Stimulated activated CD8-positive, alpha-beta memory T cell treated with anti-CD3 and anti-CD28 coated beads, Interleukin-2, amount 100 ng/mL, for 48 hours (primary cell): ENCODE measurements at places on chromosomes 13 and 19.

DNA sequence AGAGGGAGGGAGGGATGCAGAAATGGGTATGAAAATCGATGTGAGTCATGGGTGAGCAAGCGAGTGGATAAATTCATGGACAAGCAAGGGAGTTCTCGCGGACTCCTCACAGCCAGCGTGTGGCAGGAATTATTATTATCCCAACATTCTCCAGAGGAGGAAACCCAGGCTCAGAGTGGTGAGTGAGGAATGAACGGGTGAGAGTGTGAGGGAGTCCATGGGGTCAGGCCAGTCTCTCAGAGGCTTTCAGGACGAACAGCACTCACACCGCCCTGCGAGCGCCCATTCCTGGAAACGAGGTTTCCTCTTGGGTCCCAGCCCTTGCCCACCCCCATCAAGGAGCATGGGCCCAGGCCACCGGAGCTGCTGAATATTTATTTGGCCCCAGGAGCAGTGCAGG is 6.3 kb upstream of the DNAAF3 start:
- DNase-seq: no peak

DNA sequence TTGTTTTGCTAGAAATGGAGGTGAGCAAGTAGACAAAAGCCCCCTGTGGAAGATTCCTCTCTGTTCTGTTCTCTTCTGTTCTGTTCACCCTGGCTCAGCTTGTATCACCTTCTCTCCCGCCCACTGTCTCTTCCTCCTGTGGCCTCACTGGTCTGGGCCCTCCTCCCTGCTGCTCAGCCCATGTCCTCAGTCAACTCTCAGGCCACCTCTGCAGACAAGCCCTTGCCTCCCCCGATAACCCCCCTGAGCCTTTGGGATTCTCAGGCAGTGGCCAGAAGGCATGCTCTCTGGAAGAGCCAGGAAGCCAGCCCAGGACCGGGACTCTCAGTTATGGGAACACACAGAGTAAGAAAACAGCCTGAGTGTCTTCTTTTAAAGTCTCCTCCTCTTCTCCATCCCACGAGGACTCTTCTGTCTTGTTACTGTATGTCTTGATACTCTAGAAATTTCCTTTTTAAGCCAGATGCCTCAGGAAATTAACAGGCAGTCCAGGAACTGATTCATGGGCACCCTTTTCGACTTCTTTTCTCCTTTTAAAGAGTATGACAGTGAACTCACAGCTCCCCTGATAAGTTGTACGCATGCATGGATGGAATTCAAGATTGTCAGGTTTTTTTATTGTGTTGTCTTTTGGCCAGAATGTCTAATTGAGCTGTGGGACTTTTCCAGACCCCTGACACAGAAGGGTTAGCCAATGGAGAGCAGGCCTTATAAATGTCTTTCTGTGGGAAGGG is 33.7 kb downstream of the SHISA2 start:
- DNase-seq: no peak

DNA sequence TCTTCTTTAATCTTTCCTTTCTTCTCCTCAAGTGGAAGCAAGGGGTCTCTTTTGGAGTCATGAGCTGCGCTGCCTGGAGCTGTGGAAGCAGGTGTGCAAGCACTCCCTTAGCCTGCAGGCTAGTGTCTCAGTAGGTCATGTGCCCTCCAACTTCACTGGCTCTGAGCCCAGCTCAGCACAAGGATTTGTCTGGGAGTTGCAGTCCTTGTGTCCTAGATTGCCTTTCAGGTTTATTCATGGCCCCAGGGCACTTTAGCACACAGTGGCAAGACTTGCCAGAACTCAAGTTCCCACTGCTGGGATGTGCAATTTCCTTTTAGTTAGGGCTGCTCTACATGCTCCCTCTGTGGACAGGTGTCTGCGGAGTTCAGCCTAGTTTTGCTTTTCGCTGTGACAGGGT is 211.7 kb downstream of the LIG4 start:
- DNase-seq: no peak

- peak; percentile 34 for DNase-seq
Measured at GRCh38 chr19:17579661-17580244, 24.3 kb downstream of the COLGALT1 start.

DNA sequence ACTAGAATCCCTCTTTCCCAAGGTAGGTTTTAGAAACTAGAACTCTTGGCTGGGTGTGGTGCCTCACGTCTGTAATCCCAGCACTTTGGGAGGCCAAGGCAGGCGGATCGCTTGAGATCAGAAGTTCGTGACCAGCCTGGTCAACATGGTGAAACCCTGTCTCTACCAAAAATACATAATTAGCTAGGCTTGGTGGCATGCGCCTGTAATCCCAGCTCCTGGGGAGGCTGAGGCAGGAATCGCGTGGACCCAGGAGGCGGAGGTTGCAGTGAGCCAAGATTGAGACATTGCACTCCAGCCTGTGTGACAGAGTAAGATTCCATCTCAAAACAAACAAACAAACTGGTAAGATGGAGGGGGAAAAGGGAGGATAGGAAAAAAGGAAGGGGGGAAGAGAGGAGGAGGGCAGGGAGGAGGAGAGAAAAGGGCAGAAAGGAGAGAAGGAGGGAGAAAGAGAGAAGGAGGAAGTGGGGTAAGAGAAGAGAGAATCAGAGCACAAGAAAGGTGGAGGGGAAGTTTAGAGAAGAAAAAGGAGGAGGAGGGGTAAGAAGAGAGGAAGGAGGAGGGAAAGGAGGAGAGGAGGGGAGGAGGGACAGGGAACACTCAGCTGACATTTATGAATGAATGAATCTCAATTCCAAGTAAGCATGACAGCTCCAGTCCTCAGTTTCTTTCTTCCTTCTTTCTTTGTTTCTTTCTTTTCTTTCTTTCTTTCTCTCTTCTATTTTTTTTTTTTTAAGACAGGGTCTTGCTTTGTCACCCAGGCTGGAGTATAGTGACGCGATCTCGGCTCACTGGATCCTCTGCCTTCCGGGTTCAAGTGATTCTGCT is 2.6 kb upstream of the SLC27A1 start:
- DNase-seq: no peak

GRCh38 chr13:50340551-50341287 is 325.5 kb downstream of the KCNRG start:
- no peak for DNase-seq

GRCh38 chr19:47057328-47057727 is 8.9 kb upstream of the TMEM160 start:
- DNase-seq: no peak

GRCh38 chr19:34474233-34474989 is 7.1 kb upstream of the WTIP start:
- no peak for DNase-seq

DNA sequence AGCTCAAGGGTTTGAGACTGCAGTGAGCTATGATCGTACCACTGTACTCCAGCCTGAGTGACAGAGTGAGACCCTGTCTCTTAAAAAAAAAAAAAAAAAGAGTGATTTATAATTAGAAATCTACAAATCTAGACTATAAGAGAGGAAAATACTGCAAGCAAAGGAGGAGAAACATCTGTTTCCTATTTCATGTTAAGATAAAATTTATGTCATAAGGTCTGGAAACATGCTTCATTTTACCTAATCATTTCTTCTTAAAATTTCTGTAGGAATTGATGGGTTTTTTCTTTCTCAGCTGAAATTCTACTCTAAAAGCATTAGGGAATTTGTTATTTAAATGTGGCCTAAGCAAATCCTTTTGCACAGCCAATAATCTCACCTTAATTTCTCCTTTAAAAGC is 53.2 kb downstream of the C13orf42 start:
- DNase-seq: no peak

DNA sequence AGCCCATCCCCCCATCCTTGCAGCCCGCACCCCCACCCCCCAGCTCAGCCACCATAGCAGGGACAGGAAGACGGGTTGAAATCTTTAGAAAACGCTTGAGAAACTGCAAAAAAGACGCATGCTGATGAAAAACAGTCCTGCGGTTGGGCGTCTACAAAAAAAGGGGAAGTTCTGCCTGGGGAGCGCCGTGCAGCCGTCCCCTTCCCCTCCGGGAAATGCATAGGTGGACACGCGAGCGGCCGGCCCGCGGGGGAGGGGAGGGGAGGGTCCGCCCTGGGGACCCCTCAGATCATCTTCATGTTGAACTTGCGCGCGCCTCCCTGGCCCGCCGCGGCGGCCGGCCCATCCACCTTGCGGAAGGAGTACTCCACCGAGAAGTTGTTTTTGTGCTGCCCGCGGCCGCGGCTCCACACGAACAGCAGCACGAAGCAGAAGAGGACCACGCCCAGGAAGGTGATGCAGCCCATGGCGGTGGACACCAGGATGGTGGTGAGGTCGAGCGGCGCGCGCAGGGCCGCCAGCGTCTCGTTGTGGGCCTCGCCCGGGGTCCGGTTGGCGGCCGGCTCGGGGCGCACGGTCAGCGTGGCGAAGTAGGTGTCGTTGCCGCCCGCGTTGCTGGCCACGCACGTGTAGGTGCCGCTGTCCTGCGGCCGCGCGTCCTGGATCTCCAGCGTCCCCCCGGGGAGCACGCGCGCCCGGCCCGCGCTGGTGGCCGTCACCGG is 7.9 kb upstream of the PEAK3 start:
- DNase-seq: no peak

DNA sequence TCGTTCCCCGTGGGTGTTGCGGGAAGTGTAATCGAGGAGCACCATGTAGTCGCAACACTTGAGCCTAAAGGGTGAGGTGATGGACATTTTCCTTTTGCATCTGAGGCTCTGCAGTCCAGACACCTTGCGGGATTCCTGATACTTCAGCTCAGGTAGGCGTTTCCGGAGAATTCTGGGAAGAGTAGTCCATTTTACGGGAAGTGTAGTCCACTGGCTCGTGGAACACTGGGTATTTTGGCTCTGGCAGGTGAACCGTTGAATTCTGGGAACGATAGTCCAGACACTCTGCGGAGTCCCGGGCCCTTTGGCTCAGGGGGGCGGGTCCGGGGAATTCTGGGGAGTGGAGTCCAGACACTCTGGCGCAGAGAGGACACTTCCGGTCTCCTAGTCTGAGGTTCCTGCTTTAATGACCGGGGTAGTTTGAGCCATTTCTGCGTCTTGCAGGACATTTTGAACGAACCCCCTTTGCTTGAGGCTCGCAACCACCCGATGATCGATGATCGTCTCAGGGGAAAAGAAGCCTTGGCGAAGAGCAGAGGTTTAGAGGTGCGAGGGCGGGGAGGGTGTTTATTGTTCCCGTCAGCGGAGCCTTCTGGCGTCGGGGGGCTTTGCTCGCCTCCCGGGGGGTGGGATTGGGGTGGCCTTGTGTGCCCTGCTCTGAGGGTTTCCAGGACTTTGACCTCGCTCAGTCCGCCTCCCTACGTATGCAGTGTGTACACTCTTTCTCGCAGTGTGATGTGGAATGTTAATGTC is at the start of gene ZNF223:
TSS of gene ZNF223 (plus strand) at position 387 of the 753 bp plus-strand sequence. CDS start 3,141 bp downstream, outside the sequence.
- peak; percentile 30 for DNase-seq

DNA sequence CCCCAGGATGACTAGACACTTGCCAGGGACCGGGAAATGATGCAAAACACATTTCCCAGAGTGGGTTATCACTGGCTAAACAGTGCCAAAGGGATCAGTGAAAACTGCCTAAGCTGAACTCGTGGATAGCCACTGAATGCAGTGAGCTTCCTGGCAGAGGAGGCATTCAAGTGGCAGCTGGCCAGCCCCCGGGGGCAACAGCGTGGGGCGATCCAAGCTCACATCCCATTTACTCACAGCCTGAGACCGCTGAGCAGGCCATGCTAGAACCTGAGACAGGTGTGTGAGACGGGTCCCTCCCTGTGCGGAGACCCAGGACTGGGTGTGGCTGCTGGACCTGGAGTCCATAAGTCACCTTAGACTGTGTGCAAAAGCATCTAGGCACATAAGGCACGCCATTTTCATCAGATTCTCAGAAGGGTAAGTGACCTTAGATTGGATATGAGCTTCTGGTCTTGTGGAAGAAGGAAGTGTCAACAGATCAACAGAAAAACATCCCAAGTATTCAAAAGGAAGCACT is 51.9 kb upstream of the SLC15A1 start:
- DNase-seq: no peak
